T-cell (primary cell): ENCODE measurements at places on chromosomes 13 and 19.

GRCh38 chr13:22189176-22190048 is 518.5 kb downstream of the FGF9 start:
- no peak overlapping the region for H3K27ac ChIP-seq
- H3K36me3 ChIP-seq: no peaks in the 10 kb centered on the region
- H3K4me3 ChIP-seq: no peak overlapping the region
- H3K4me1 ChIP-seq: no peaks in the 10 kb centered on the region
- DNase-seq: no peak

GRCh38 chr19:49985871-49986270 is 24.9 kb upstream of the SIGLEC11 start:
- H3K36me3 ChIP-seq: peaks cover 59% of the 10 kb centered on the region
- H3K27ac ChIP-seq: no peak overlapping the region
- H3K27me3 ChIP-seq: no peaks in the 10 kb centered on the region
- H3K4me1 ChIP-seq: peaks cover 5% of the 10 kb centered on the region

GRCh38 chr13:53254500-53254899 is 225.9 kb downstream of the OLFM4 start:
- H3K27me3 ChIP-seq: no peaks in the 10 kb centered on the region
- DNase-seq: no peak
- H3K4me1 ChIP-seq: no peaks in the 10 kb centered on the region
- no peak overlapping the region for H3K27ac ChIP-seq
- no peaks in the 10 kb centered on the region for H3K36me3 ChIP-seq
- no peak overlapping the region for H3K4me3 ChIP-seq

DNA sequence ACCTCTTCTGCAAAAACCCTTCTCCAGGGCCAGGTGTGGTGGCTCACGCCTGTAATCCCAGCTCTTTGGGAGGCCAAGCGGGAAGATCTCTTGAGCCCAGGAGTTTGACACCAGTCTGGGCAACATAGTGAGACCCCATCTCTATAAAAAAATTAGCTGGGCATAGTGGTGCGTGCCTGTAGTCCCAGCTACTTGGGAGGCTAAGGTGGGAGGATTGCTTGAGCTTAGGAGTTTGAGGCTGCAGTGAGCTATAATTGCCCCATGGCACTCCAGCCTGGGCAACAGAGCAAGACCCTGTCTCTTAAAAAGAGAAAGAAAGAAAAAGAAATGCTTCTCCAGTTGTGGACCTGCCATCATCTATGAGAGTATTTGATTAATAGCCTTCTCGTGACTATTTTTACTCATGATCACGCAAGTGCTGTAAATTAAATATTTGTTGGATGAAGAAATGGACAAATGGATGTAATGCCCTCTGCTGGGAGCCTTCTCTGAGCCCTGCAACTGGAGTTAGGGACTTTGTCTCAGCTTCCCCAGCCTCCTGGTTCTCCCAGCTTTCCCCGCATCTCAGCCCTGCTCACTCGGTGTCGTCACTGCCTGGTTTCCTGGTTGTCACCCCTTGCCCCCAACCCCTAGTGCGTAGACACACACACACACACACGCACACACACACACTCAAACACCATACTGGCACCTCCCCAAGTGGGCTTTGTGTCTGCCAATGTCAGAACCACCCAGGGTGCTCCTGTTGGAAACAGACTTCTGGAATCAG is 12.2 kb downstream of the WIZ start:
- peaks cover 11% of the 10 kb centered on the region for H3K36me3 ChIP-seq
- H3K27ac ChIP-seq: no peak overlapping the region
- no peaks in the 10 kb centered on the region for H3K27me3 ChIP-seq
- no peak for DNase-seq
- no peaks in the 10 kb centered on the region for H3K4me1 ChIP-seq
